ENCODE measurements at places on chromosomes 16 and 17.
A peak's percentile ranks its signal among the peaks of the same experiment; 100 is the strongest.

DNA sequence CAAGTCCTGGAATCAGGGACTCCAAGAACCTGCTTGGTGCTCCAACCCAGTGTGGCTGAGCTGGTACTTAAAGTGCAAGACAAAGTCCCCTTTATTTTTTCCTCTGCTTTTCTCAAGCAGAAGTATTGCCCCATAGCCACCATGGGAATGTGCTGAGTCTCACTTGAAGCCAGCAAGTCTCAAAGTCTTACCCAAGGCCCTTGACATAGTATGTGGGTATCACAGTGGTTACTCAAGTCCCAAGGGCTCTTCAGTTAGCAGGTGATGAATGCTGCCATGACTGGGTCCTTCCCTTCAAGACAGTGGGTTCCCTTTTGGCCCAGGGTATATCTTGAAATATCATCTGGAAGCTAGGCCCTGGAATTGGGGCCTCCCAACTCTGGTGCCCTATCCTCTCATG lies 30.5 kb upstream of the GINS3 start:
- no peak for DNase-seq

- no peak for DNase-seq
Measured at GRCh38 chr16:27321013-27321915, 7.5 kb downstream of the IL4R start.

DNA sequence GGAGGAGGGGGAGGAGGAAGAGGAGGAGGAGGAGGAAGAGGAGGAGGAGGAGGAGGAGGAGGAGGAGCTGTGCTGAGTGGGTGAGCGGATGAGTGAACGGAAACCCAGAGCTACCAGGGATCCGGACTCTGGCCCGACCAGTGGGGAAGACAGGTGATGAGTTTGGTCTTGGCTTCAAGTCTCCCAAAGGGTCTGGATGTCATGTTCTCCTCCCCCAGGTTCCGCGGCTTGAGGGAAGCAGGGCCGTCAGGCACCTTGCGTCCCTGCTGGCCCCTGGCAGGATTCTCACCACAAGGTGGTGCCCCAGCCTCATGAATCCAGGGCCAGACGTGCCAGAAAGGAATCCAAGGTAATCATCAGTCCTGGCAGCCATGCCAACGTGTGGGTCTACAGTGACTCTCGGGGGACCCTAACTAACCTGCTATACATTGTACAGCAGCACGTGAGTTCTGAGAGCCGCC lies 13.5 kb upstream of the ABAT start:
- DNase-seq: peak; percentile 63

DNA sequence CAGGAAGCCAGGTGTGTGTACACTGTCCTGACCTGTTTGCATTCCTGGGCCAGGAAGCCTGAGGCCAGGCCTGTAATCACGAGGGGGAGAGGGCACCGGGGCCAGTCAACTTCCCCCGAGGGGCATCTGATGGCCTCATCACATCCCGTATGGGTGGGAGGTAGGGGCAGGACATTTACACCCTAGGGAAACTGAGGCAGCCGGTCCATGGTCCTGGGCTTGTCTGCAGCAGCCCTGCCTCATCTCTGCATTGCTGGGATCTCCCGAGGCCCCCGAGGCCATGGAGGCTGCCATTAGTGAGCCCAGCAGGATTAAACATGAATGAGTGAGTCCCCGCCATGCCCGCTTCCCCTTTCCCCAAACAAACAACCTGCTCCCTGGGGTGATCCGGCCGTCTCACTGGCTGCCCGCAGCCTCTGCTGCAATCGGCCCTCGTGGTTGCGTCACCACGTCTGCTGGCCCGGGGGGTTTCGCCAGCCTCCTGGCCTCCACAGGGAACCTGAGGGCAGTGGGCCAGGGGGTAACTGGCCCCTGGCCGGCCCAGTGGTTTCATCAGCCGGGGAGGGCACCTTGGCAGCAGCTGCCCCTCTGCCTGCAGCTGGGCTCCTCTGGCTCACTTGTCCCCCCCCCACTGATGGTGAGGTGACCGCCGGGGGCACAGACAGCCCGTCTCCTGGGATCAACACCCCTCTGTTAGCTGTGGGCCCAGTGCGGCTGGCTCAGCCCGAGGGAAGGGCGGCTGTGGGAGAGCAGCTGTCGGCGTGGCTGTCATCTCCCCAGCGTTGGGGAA lies 88.3 kb upstream of the GSE1 start:
- DNase-seq: peak; percentile 16

GRCh38 chr16:11914210-11915113 lies 1.3 kb downstream of the GSPT1 start:
- DNase-seq: peak; percentile 4

- no peak for DNase-seq
Measured at GRCh38 chr17:42428141-42428944, 5.3 kb upstream of the CAVIN1 start.
